ENCODE measurements at places on chromosomes 6 and 20. TPM values are rescaled to one million over a fixed set of nuclear protein-coding genes. Genes with fewer than 3 reads are reported as not detected.

CLPSL2 gene
- total RNA-seq: not detected

RNF39 gene
- total RNA-seq: 3.0 TPM

LST1 gene
- total RNA-seq: not detected

KCNK5 gene
- total RNA-seq: 0.21 TPM

WFDC12 gene
- 0.96 TPM for total RNA-seq

KCNQ5 gene
- 0.96 TPM for total RNA-seq

MLIP gene
- not detected for total RNA-seq

ID4 gene
- 1.2 TPM for total RNA-seq

PLA2G7 gene
- not detected for total RNA-seq

CGA gene
- total RNA-seq: not detected

DDAH2 gene
- total RNA-seq: 45.8 TPM

THBS2 gene
- total RNA-seq: 10.6 TPM

RCAN2 gene
- not detected for total RNA-seq

EFCAB8 gene
- not detected for total RNA-seq

C6orf58 gene
- not detected for total RNA-seq

PRL gene
- total RNA-seq: not detected

MUCL3 gene
- not detected for total RNA-seq

PAX1 gene
- total RNA-seq: not detected

RAD21L1 gene
- not detected for total RNA-seq

SLC17A9 gene
- total RNA-seq: 0.43 TPM

RSPH4A gene
- total RNA-seq: not detected

ANKRD66 gene
- total RNA-seq: not detected

RALGAPB gene
- 20.0 TPM for total RNA-seq

ABHD16B gene
- not detected for total RNA-seq

SS18L1 gene
- total RNA-seq: 12.8 TPM

LIN28B gene
- not detected for total RNA-seq

CALHM5 gene
- total RNA-seq: under 0.01 TPM

FOXA2 gene
- 4.8 TPM for total RNA-seq

SH3BGRL2 gene
- total RNA-seq: 11.5 TPM

ZFP57 gene
- 1.1 TPM for total RNA-seq

PSORS1C1 gene
- 1.7 TPM for total RNA-seq

SLC17A3 gene
- not detected for total RNA-seq

ZBTB12 gene
- total RNA-seq: 3.0 TPM

KCNB1 gene
- total RNA-seq: not detected

OR2J3 gene
- not detected for total RNA-seq

HMGN4 gene
- 85.3 TPM for total RNA-seq

IRAK1BP1 gene
- 2.2 TPM for total RNA-seq

DACT2 gene
- 0.72 TPM for total RNA-seq

NKX2-2 gene
- total RNA-seq: not detected

UBE2J1 gene
- 23.4 TPM for total RNA-seq

HLA-F gene
- 13.4 TPM for total RNA-seq

GDAP1L1 gene
- total RNA-seq: not detected

DEK gene
- 58.6 TPM for total RNA-seq

ULBP2 gene
- 11.1 TPM for total RNA-seq

CST3 gene
- 209 TPM for total RNA-seq

SMLR1 gene
- total RNA-seq: not detected

PRND gene
- under 0.01 TPM for total RNA-seq

HCK gene
- total RNA-seq: not detected

RAMACL gene
- total RNA-seq: 0.72 TPM

ASIP gene
- not detected for total RNA-seq

PRSS35 gene
- under 0.01 TPM for total RNA-seq

ZBTB46 gene
- 2.9 TPM for total RNA-seq

BPI gene
- not detected for total RNA-seq
